ENCODE measurements at places on chromosomes 11 and 22.

DNA sequence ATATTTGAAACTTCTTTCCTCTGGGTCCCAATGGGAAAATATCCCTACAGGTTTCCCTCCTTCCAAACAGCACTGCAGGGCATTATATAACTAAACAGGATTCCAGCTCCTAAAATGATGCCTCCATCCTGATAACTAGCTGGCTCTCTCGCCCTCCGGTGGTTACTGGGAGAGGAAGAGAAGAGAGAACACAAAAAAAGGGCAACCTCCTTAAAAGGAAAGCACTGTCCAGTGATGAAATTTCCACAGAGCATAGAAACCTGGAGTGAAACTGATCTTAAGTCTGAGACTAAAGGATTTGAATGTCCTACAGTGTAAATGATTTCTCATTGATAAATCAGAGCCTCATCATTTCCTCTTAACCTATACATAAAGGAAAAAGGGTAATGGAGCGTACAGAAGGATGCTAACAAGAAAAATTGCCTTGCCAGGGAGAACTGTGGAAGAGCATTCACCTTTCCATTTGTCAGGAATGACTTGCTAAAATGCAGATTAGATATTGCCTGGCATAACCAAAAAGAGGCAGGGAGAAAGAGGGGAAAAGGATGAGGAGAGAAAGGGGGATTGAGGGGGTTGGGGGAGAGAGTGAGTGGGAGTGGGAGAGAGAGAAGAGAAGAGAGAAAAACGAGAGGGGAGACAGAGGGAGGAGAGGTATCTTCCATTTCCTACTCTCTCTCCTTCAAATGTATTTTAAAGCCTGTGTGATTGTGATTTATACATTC is 121.3 kb downstream of the APOL5 start:
- DNase-seq, result no peak

DNA sequence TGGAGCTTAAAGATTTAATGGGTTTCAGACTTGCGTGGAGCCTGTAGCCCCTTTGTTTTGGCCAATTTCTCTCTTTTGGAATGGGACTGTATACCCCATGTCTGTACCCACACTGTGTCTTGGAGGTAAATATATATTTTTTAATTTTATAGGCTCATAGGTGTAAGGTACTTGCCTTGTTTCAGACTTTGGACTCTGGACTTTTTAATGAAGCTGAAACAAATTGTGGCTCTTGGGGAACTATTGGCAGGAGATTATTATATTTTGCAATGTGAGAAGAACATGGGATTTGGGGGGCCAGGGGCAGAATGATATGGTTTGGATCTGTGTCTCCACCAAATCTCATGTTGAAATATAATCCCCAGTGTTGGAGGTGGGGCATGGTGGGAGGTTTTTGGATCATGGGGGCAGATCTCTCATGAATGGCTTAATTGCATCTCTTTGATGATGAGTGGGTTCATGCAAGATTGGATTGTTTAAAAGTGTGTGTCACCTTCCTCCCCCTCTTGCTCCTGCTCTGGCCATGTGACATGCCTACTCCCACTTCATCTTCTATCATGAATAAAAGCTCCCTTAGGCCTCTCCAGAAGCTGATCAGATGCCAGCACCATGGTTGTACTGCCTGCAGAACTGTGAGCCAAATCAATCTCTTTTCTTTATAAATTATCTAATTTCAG is 74.1 kb upstream of the ARHGAP20 start:
- DNase-seq, result no peak

GRCh38 chr11:78066471-78066870 is 2.8 kb downstream of the THRSP start:
- DNase-seq, result no peak

DNA sequence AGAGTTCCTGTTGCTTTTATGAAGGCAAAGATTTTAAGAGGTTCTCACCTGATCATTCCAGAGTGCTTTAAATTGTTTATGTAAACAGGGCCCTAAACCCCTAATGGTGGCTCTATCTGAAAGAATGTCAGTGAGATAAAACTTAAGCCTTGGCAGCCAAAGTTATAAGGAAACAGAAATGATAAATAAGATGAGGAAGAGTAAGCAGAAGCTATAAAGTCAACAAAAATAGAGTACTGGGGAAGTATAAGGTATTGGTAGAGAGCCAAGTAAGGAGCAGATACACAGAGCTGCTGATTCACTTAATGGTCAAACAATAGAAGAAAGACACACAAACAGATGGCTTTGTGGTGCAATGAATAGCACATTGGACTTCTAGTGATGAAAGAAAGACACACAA is 37.9 kb downstream of the TMPRSS5 start:
- DNase-seq, result no peak

DNA sequence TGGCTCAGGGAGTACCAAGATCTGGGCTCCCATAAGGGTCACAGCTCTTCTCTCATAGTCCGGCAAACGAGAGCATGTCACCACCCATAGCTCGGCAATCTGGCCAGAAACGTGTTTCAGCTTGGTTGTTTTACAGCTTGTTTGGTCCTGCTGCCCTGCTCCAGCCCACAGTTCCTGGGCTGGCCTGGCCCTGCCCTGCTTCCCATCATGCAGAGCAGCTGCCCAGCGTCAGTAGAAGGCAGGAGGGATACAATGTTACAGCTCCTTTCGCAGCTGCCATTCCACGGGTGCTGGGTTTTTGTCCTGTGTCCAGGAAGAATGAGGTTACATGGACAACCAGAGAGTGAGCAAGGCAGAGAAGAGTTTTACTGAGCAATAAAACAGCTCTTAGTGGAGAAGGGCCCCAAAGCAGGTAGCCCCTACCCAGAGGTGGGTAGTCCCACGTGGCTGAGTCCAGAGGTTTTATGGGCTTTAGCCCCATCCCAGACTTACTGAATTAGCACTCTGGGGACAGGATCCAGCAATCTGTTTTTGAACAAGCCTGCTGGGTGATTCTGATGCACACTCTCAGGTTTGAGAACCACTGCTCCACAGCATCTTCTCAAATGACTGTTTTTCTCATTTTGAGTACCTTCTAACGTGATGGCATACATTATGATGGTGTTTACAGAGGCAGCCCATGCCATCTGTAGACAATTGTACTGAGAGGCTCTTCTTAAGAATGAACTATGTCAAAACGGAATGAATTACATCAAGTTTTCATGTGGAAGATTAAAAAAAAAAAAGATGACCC is 5.8 kb upstream of the MS4A18 start:
- DNase-seq, result no peak

DNA sequence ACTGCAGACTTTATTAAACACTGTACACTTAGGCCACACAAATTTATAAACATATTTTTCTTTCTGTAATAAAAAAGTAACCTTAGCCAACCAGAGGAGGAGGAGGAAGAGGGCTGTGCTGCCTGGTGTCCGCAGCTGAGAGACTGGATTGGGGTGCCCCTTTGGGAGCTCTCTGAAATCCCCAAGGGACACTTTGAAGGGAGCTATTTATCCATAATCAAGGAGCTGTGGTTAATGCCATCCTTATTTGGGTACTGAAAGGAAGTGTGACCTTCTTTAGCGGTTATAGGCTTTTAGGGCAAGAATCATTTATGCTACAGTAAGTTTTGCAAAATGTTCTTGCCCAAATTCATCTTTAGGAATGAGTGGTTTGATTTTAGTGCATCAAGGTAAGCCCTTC is 125.8 kb downstream of the RASSF10 start:
- no peak for DNase-seq

- DNase-seq, result no peak
These were observed 37.7 kb upstream of the MMP12 start for GRCh38 chr11:102912482-102912830.

- DNase-seq, result no peak
These were observed 75.3 kb upstream of the CREB3L1 start for GRCh38 chr11:46202149-46202548.

- DNase-seq, result peak; percentile 53
These were observed 16.2 kb downstream of the OTOG start for GRCh38 chr11:17563231-17563646.

DNA sequence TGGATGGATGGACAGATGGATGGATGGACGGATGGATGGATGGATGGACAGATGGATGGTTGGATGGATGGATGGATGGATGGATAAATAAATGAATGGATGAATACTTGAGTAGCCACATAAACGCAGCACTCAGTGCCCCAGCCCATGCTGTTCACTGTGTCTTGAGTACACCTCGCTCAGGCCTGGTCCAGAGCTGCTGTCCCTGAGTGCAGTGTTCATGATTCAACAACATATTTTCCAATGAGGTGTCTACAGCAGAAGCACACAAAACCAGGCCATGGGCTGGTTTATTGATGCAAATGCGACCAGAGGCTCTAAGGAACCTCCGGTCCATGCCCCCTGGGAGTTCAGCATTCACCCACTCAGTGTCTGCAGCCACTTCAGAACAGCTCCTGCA is 584.3 kb downstream of the BRD1 start:
- DNase-seq, result peak; percentile 27

DNA sequence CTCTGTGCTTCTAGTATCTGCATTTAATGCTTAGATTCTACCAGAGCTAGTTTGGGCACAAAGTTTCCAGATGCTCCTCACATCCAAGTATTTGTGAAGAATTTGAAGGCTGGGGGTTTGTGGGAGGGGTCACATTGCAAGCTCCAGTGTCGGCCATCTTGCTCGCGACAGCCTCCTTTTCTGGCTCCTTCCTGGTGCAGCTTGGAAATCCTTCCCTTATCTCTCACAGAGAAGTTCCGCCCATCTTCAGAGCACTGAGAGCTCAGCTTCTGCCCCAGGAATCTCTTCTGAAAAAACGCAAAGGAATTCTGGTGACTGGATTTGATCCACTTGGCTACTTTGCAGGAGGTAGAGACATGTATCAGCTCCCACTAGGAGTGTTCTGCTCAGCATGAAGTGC is 497.5 kb downstream of the TBC1D22A start:
- DNase-seq, result peak; percentile 20

GRCh38 chr11:1717745-1718144 is 20.8 kb downstream of the KRTAP5-6 start:
- DNase-seq, result no peak

DNA sequence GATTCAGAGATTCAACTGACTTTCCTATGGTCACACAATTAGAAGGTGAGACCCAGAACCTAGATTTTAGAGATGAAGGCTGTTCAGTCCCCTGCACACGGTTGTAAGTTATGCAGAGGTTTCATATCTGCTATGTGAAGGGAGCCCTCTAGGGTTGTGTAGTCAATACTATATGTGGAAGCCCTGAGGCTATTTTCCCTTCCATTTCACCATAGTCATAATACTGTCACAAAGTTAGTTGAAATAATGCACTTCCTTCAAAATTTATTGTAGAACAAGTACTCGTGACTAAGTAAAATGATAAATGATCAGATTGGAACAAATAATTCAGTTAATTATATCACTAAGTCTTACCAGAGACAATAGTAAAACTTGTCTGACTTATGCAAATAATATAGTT is 48.8 kb downstream of the ENDOD1 start:
- no peak for DNase-seq

GRCh38 chr11:111301004-111301841 is 2.9 kb downstream of the POU2AF3 start:
- no peak for DNase-seq

DNA sequence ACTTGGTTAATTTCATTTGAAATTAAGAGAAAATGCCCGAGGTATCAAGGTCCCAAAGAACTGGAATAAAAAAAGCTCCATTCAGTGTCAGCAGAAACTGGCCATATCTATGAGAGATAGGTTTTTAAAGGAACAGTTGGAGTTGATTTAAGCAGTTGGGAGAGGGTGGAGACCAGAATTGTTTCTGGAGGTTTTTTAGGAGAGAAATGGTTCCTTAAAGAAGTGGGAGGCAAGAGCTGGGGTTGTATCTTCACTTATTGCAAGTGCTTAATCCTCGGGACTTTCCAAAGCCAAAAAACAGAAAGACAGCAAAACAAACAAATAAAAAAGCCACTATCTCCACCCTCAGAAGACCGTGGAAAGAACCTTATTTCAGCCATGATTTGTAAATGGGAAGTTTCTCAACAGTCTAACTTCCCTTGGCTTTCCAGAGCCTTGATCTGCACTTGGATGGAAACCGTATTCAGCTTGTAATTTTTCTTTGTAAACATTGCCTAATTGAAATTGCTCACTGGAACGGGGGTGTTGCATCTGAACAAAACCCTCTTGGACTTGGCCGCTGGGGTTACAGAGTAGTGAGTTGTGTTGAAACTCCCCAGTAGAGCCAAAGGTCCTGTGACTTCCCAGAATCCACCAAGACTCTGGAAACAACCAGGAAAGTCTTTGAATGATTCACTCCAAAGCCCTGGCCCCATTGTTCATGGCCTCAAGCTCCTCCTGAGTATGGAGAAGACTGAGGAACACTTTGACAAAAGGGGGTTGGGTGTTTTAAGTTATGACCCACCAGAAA is 115.6 kb downstream of the SLC1A2 start:
- no peak for DNase-seq

DNA sequence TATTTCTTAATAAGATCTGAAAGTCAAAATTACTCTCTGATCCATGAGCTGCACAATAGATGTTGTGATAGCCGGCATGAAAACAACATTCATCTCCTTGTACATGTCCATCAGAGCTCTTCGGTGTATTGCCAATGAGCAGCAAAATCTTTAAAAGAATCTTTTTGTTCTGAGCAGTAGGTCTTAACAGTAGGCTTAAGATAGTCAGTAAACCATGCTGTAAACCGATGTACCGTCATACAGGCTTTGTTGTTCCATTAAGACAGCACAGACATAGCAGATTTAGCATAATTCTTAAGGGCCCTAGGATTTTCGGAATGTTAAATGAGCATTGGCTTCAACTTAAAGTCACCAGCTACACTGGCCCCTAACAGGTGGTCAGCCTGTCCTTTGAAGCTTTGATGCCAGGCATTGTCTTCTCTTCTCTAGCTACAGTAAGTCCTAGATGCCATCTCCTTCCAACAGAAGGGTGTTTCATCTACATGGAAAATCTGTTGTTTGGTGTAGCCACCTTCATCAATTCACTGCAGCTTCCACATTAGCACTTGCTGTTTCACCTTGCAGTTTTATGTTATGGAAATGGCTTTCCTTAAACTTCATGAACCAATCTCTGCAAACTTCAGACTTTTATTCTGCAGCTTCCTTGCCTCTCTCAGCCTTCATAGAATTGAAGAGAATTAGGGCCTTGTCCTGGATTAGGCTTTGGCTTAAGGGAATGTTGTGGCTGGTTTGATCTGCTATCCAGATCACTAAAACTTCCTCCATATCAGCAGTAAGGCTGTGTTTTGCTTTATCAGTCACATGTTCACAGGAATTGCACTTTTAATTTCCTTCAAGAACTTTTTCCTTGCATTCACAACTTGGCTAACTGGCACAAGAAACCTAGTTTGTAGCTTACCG is 28.4 kb downstream of the RRP8 start:
- DNase-seq, result no peak

- no peak for DNase-seq
These were observed 997.8 kb upstream of the RAG2 start for GRCh38 chr11:37595845-37596244.

GRCh38 chr22:32082331-32082730 is 39.3 kb downstream of the SLC5A1 start:
- DNase-seq, result no peak

DNA sequence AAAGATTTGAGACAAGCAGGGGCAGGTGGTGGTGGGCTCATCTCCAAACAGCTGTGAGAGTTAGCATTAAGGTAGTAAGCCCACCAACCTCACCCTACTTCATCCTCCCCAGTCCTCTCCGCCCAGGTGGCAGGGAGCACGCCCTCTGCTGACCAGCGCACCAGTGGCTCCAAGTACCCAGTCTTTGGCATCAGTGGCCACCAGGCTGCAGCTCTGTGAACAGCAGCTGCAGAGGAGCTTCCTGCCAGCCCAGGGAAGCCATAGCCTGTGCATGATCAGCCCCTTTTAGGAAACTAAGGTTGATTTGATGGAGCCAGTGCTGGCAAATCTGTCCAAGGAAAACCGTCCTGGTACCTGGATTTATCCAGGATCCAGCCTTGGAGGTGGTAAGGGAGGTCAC is 21.7 kb downstream of the CAVIN3 start:
- DNase-seq, result no peak
